ENCODE measurements at places on chromosomes 3 and 15.

DNA sequence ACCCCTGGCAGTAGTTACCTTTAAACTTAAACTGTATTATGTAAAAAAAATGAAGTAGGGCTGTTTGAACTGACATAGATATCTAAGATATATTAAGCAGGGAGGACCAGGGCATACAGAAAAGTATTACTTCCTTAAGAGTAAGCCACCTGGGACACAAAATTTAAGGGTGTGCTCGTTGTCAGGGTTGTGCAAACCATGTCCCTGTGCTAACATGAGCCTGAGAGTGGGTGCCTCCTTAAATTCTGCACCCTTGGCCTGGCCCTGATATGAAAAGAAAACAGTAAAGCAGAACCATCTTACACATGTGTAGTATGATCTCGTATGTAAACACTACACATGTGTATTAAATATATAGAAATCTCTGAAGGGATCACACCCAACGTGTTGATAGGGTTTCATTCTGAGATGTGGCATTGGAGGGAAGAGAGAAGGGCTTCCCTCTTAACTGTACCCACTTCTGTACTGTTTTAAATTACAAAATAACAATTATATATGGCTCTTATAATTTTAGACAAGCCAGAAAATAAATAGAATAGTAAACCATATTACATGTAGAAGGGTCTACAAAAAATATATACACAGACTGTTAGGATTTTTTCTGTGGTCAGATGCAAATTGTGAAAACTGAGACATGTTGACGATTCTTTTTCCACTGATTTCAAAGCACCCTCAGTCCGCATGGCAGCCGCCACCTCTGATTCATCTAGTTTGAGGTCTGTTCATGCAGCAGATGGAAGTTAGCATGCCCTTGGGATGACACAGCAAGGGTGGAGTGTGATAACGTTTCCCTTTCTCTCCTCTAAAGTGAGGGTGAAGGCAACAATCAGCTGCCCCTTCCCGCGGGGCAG lies 400.8 kb upstream of the PROK2 start:
- peak; percentile 63 for DNase-seq

GRCh38 chr15:79769069-79769481 lies 127.7 kb downstream of the MTHFS start:
- no peak for DNase-seq

DNA sequence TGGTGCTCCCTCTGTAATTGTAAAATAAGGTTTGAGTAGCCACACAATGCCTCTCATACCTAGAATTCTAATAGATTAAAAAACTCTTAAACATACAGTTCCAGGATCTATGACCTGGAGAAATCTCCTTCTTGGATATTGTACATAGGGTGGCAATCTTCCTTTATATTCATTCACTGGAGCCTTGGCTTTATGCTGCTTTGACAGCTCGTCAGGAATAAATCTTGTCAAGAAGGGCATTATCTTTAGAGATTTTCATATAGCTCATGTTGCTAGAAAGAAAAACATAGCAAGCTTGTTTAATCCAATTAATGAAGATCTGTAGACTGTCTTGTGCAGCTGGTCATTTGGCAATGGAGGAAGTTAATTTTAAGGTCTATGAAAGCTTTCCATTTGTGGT lies 131.1 kb downstream of the PYDC2 start:
- DNase-seq = no peak

GRCh38 chr3:181687190-181687589 lies 24.5 kb upstream of the SOX2 start:
- DNase-seq = no peak

DNA sequence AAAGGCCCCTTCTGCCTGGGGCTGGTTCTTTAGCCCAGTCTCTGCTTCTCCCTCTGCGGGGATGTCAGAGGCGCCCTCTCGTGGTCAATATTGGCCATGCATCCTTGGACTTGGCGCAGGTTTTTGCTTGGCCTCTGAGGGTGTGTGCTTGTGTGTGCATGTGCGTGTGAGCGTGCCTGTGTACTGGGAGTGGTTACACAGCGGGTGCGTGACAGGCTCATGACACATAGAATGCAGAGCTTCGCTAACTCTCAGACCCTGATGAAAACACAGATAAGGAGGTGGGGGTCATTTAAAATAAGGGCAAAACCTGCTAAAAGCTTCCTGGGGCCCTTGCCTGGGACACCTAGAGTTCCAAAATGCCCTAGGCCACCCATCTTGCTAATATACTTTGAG lies 160.9 kb downstream of the SMAD6 start:
- peak; percentile 85 for DNase-seq

DNA sequence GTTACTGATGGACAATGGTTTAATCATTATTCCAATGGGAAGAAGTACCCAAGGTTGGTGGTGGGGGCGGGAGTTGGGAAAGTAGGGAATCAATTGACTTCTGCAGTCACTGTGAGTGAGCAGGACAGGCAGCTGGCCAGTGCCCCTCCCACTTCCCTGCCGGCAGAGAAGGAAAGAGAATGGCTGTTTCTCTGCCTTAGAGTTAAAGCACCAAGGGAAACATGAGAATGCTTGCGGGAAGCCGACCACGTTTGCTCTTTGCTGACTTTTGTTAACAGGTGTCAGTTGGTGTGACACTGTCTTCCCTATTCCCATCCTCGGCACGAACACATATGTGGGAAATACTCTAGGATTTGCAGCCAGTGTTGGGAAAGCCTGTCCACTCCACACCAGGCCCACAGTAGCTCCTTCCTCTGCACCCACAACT lies 33.5 kb upstream of the MFSD1 start:
- peak; percentile 76 for DNase-seq

DNA sequence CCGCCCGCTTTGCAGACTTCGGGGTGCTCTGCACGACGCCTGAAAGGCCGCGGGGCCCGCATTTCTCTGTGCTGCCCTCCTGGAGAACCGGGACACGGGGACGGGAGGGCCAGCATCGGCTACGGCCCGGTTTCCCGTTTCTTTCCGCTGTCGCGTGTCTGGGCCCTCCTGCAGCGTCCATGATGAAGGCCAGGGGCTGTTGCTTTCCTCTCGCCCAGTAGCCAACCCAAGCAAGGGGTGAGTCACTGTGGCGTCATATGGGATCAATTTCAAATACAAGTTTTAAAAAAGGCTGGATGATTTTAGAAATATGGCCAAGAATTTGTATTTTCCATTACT lies 435 bp downstream of the SLC35G2 start:
- peak; percentile 78 for DNase-seq
